ENCODE measurements at places on chromosomes 1 and 21. TPM values are rescaled to one million over a fixed set of nuclear protein-coding genes. Genes with fewer than 3 reads are reported as not detected.

Gene FCRL6
- not detected for polyA plus RNA-seq

Gene TMEM51
- 11.4 TPM for polyA plus RNA-seq

Gene CNKSR1
- polyA plus RNA-seq, result 2.5 TPM

Gene LCE3C
- not detected for polyA plus RNA-seq

Gene ESRRG
- polyA plus RNA-seq, result 13.5 TPM

Gene SYPL2
- polyA plus RNA-seq, result 289 TPM

GRCh38 chr1:10146391-10146790, 64.0 kb upstream of the KIF1B start:
- DNase-seq, result no peak

DNA sequence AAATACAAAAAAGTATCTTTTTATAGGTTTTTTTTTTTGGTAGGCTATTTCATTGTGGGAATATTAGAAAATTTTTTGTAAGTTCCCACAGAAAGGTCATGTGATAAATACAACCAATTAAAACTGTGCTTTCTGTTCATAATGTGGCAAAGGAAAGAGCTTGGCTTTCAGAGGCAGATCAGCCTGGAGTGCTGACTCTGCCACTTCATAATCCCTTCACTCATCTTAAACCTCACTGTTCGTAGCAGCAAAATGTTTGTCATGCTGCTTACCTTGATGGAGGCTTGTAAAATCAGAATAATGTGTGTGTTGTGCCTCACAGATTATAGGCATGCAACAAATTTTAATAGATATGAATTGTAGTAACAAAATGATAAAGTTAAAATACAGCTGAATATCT, 176.8 kb downstream of the ZP4 start:
- no peak for DNase-seq

DNA sequence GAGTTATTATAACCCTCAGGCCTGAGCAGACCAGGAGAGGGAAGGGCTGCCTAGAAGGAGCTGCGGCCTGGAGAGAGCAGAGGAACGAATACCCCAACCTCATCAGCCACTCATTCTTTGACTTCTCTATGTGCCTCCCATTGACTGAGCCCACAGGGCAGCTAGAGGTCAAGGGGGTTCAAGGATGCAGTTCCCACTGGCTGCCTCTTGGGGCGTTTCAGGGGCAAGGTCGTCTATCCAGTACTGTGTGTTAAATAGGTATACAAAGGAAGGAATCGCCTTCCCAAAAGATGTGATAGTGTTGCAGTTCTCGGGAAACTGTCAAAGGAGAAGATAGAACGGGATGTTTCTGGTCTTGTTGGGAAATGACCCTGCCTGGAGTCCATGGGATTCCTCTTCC, 250.6 kb downstream of the PRDM2 start:
- no peak for DNase-seq

DNA sequence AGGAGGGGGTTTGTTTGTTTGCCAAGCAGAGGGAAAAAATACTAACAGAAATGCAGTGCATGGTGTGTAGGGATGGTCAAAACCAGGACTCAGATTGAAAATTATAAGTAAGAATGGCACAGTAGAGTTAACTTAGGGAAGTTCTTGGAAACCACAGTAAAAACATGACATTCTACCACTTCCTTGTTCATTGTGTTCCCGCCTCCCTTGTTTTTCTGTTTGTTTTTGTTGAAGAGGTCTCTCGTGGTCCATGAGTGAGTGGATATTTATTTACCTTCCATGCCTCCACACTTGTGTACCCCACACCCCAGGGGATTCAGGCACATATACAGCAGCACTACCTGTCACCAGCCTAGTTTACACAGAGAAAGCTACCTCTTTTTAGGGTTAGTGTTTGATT, 69.6 kb downstream of the OLFML2B start:
- no peak for DNase-seq

DNA sequence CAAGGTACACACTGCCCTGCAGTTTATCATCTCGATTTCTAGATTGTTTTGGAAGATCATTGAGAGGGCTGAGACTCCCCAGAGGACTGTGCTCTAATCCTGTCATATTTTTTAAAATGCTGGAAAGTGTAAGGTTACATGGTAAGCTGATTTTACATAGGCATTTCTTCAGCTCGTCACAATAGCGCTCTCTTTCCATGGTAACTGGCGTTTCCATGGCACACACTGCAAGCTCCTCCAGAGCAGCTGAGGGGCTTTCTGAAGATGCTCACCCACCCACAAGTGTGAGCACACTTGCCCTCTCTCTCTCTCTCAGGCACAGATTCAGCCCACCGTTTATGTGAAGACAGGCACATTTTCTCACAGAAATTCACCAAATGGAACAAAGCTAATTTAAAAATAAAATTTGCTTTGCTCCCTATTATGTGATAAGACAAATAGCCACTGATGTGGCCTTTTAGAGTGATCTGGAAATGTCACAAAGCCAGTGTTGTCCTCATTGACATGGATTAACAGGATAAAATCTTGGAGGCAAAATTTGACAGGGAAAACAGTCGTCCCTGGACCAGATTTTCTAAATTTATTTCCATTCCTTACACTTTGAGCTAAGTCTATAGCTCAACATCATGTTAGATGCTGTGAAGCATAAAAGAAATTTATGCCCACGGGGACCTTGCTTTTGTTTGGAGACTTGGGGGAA, 421.5 kb downstream of the RWDD3 start:
- no peak for DNase-seq

GRCh38 chr1:44261962-44262361, 48.7 kb downstream of the DMAP1 start:
- DNase-seq, result no peak

- no peak for DNase-seq
Observed at GRCh38 chr1:201636510-201636971, 97.6 kb downstream of the NAV1 start.

DNA sequence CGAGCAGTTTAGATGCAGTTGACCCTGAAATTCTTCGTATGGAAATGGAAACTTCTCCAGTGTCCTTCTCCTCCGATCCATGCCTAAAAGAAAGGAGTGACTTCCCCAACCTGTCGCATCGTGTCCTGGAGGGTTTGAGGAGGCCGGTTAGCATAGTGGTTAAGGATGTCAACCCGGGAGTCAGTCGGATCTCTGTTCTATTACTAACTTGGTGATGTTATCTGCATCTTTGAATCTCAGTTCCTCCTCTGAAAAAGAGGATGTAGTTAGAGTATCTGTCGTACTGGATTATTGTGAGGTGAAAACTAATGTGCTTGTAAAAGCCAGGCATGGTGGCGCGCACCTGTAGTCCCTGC, 684 bp downstream of the ZBTB8B start:
- no peak for DNase-seq

DNA sequence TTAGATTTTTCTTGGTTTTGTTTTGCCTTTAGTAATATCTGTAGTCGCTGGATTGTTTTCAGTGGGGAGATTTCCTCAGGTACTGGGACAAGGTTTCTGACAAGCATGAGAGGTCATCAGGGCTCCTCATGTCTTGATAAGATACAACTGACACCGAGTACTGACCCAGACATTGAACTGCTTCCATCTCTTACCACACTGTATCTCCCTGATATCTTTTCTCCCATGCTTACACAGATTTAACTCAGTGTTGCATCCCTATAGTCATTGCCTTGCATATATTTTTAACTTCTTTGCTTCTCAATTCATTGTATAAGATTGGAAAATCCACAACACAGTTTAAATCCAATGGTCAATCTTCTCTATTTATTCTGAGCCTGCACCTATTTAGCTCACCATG, 12.4 kb upstream of the CYB5R1 start:
- DNase-seq, result no peak

GRCh38 chr1:223328566-223328965, 35.4 kb downstream of the SUSD4 start:
- no peak for DNase-seq

- peak; percentile 87 for DNase-seq
Observed at GRCh38 chr1:202589190-202589930, 120.9 kb downstream of the SYT2 start.

DNA sequence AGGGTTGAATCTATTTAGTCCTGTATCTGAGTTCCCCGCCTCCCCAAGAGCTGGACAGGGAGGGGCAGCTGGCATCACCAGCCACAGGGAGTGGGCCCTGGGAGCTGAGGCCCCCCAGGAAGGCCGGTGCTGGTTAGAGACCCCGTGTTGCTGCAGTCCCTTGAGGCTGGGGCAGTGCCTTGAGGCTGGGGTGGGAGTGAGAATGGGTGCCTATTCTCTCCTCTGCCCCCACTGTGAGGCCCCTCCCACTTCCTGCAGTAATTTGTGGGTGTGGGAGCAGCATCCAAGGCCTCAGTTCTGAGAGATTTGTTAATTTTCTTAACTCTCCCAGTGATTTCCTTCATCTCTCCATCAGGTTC, 2.5 kb upstream of the TRAPPC3 start:
- DNase-seq, result no peak

DNA sequence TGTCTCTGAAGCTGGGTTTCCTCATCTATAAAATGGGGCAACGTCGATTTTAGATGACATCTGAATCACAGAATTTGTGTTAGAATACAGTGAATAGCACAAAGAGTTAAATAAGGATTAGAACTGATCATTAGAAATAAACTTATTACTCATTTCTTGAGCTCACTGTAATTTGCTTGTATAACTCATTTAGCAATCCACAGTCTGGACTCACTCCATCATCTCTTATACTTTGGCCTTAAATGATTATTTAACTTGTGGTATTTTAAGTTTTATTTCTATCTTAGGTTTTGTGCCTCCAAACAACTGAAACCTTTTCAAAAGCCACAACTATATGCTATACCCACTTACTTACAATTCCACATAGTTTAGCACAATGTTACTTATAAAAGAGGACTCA, 128.0 kb downstream of the CDC42BPA start:
- no peak for DNase-seq

DNA sequence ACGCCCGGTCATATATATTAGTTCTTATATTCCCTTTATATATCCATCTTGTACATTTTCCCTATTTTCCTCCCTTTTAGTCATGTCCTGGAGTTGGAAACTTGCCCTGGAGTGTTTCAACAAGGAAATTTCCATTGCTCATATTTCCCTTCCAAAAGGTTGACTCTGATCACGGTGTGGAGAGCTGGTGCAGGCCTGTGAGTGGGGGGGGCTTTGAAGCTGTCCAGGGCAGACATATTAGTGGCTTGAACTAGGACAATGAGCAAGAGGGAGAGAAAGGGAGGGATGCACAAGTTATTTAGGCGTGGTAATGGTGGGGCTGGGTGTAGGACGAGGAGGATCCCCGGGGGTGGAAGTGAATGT, 30.4 kb upstream of the TMEM61 start:
- peak; percentile 67 for DNase-seq

GRCh38 chr1:21651214-21652042, 17.7 kb downstream of the RAP1GAP start:
- DNase-seq, result no peak

DNA sequence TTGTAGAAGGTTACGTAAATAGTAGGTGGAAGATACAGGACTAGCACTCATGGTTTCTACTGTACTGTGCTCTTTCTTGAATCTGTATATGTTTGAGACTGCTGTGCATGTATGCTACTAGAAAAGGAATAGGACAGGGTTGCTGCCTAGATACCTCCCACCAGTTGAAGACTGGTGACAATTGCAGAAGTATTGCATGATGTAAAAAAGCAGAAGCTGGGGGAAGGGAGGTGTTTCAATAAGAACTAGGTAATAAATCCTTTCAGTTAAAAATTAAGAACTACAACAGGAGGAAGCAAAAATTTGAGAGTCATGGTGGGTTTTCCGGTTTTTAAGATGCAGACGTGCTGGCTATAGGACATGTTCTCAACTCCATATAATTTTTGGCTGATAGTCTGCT, 88.1 kb downstream of the CCDC30 start:
- DNase-seq, result no peak

GRCh38 chr1:83559129-83559840, 439.6 kb downstream of the TTLL7 start:
- no peak for DNase-seq

- DNase-seq, result no peak
Observed at GRCh38 chr1:207308451-207309190, 12.9 kb upstream of the CD55 start.

- no peak for DNase-seq
Observed at GRCh38 chr1:9399510-9400424, 107.1 kb downstream of the SPSB1 start.
